ENCODE measurements at places on chromosomes 16 and 17.

DNA sequence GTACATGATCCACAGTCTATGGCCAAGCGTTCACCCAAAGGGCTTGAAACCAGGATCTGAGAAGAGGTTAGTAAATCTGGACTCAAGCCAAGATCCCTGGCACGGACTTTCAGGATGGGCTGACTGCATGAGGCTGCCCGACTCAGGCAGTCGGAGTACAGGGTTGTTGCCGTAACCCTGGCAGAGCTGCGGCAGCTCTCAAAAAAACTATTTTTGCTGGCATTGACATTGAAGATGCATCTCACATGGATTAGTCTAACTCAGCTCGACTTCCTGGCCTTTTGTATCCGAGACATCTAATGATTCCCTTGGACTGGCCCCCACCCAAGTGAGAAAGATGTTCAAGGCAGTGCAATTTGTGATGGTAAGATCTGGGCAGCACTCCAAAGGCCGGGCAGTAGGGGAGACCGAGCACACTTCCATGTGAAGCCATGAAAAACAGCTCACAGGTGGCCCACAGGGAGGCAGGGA, 6.2 kb downstream of the SLC47A1 start:
- DNase-seq = no peak

- DNase-seq = no peak
Measured at GRCh38 chr16:518858-519257, 8.7 kb upstream of the CAPN15 start.

- DNase-seq = no peak
Measured at GRCh38 chr17:17048106-17048505, 5.8 kb downstream of the MPRIP start.

DNA sequence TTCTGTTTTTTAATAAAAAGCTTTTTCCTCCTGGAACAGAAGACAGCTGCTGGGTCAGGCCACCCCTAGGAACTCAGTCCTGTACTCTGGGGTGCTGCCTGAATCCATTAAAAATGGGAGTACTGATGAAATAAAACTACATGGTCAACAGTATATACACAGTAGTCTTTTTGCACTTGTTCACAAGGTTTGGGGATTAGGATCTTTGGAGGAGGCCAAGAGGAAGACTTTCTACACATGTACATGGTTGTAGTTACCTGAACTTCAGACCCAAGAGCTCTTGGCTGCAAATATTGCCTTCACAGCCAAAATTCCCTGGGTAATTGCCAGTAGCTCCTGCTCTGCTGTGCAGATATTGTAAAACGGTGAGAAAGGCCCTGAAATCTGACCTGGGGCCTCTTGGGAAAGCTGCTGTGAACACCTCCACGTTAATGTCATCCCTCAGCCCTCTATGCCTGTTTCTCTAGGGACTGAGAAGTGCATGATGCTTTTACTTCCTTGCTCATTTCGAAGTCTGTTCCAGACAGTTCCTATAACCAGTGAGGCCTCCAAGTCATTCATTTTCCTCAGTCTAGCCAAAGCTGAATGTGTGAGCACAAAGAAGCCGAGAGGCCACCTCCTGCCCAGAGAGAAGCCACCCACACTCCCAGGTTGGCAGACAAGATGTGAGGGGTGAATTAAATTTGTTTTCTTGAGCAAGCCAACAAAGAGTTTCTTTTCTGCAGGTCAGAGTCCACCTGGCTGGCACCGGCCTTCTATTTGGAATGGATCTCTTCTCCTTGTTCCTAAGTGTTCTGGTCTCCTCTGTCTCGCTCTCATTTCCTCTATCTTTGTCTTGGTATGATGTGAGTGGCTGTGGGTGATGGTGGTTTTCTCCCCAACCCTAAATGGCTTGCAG, 15.9 kb downstream of the ANKRD40 start:
- DNase-seq = no peak

DNA sequence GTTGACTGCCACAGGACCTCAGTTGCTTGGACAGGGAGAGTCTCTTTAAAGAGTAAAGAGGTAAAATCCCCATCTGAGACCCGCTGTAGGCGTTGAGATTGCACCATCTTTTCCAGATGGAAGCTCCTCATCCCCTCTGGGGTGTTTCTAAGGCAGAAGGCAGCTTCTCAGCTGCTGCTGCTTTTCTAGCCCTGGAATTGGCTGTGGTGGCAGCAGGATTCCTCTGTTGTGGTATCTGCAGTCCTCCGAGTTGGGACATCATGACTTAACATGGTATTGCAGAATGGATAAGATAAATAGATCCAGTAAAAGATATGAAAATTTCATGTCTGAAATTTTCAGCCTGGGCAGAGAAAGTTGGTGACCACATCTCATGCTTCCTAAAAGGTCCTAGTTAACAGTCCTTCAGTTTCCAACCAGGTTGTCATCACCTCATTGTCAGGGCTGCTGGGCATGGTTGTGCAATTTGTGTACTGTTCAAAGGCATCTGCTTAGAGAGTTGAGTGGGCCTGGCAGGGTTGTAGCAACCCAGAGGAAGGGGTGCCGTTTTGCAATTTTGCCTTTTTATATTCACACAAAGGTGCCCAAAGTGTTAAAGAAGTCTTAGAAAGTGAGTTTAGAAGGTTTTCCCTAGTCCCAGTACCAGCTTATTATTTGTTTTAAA, 150.4 kb downstream of the SPECC1 start:
- no peak for DNase-seq

DNA sequence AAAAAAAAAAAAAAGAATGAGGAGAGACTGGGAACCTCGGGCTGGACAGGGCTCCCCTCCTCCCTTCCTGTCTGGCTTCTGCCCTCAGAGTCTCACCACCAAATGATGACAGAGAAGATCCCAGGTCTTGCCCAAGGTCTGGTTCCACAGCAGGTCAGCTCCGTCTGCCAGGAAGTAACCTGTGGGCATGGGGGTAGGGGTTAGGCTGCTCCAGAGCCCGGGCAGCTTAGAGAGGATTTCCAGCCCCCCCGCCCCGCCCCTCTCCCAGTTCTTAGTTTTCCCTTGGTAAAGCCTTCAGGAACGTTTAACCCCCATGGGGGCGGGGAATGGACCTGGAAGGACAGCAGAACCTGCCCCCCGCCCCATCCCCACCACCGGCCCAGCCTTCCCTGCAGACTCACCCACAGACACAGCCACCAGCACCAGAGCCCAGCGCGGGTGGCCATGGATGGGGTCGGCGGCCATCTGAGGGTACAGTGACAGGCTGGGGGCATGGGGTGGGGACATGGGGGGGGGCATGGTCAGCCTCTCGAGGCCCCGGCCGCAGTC, 700 bp downstream of the TLCD2 start:
- DNase-seq = no peak
